Pulmonary artery endothelial cell (primary cell): ENCODE measurements at places on chromosomes 1 and 21.

- DNase-seq: no peak
These were observed 125.0 kb downstream of the PRDM2 start for GRCh38 chr1:13825033-13825432.

DNA sequence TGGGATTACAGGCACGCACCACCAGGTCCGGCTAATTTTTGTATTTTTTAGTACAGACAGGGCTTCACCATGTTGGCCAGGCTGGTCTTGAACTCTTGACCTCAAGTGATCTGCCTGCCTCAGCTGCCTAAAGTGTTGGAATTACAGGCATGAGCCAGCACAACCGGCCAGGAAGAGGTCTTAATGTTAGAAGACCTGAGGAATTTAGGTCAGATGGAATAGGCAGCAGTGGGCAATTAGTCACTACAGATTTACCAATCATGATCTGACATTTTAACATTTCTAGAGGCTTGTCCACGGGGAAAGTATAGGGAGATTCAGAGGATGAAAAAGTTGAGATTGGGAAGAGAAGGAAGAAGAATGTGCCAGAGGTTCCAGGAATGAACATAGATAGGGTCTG, 8.9 kb upstream of the APP start:
- DNase-seq: no peak

- peak; percentile 54 for DNase-seq
These were observed 326.0 kb upstream of the RUNX1 start for GRCh38 chr21:35375115-35375514.

DNA sequence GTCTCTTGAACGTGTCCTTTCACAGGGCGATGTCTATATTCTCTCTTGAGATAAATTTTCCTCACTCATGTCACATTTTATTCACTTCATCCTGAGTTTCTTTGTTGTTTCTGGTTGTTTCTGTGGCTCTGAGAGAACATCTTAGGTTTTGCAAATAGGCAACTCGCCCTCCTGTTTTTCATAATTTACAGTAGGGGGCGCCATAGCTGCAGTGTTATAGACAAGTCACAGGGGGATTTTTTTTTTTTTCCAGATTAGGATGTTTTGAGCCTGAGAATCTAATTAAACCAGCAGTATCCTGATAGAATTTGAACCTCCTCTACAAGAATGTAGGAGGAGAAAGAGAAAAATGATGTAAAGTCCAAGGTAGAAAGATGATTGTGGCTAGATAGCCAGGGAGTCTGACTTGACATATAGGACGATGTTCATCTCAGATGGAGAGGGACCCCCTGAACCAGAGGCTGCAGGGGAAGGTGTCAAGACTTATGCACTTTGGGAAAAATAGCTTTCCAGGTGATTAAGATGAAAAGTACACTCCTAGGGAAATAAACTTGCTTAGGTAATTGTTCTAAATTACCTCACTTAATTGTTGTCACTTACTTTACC, 76.3 kb downstream of the ZP4 start:
- DNase-seq: no peak

- no peak for DNase-seq
These were observed 126.0 kb upstream of the UBE2U start for GRCh38 chr1:64077281-64077940.

DNA sequence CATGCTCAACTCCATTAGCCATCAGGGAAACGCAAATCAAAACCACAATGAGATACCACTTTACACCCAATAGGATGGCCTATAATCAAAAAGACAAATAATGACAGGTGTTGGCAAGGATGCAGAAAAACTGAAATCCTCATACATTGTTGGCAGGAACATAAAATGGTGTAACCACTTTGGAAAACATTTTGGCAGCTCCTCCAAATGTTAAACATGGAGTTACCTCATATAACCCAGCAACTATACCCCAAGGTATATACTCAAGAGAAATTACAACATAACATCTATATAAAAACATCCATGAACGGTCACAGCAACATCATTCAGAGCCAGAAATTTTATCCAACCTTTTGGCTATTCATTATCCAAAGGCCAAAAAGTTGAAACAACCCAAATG, 11.6 kb downstream of the EIF4G3 start:
- no peak for DNase-seq

DNA sequence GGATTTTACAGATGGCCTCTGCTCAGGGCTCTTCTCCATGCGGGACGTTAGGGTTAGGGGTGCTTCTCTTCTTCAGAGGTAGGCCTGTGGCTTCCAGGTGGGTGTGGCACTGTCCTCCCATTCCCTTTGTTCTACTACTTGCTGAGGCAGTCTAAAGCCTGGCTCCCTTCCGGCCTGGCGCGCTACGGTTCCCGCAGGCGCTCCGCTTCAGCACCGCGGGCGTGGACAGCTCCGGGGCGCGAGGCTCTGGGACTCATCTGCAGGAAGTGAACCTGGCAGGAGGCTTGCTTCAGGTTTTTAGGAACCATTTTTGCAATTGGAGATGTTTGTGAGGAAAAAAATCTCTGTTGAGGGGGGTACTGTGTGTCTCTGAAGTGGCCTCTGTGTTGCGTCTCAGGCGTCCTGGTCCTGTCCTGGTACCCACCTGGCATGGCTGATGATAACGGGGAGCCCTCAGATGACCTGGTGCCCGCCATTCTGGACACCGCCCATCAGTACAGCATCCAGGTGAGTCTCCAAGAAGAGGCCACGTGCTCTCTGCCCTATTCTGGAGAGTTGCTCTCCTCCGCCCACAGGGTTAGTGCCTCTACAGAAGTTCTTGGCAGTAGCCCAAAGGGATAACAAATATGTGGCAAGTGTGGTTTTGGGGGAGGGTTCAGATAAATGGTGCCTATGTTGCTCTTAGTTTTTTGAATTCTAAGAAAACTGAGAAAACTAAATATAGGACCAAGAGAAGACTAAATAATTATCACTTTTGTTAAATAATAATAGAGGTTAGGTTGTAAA, 1.9 kb downstream of the MANEAL start:
- no peak for DNase-seq
